ENCODE measurements at places on chromosomes 4 and X.

DNA sequence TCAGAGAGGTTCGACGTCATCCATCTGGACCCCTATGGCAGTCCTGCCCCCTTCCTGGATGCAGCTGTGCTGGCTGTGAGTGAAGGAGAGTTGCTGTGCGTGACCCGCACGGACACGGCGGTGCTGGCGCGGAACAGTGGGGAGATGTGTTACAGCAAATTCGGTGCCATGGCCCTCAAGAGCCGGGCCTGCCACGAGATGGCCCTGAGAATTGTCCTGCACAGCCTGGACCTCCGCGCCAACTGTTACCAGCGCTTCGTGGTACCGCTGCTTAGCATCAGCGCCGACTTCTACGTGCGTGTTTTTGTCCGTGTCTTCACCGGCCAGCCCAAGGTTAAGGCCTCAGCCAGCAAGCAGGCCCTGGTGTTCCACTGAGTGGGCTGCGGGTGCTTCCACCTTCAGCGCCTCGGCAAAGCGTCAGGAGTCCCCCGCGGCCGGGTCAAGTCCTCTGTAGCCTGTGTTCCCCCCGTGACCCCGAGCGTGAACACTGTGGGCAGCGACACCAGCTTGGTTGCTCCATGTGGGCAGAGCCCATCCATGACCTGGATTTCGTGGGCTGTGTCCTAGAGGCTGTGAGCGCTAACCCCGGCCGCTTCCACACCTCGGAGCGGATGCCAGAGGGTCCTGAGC is 186.7 kb upstream of the SLITRK2 start:
- ATAC-seq, result no peak

GRCh38 chr4:101418466-101418865 is 71.1 kb upstream of the PPP3CA start:
- ATAC-seq, result no peak

GRCh38 chr4:189785257-189785656 is 155.4 kb upstream of the FRG1 start:
- no peak for ATAC-seq

GRCh38 chr4:109572154-109572553 is 12.1 kb downstream of the MCUB start:
- no peak for ATAC-seq

DNA sequence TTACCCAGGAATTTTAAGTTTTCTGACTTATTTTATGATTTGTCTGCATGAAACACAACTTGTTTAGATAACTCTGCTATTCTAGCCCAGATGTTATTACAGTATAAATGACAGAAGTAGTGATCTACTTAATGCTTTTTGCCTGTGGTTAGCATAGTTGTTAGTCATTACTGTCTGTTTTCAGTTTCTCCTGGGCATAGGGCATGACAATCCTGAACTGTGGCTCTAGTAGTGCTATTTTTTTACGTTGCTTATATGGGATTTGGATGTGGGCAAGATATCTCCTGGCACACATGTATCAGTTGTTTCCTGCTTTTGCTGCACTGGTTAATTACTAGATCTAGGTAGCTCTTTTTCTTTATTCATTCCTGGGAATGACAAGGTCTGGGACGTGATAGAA is 1005.8 kb downstream of the PCDH18 start:
- no peak for ATAC-seq

DNA sequence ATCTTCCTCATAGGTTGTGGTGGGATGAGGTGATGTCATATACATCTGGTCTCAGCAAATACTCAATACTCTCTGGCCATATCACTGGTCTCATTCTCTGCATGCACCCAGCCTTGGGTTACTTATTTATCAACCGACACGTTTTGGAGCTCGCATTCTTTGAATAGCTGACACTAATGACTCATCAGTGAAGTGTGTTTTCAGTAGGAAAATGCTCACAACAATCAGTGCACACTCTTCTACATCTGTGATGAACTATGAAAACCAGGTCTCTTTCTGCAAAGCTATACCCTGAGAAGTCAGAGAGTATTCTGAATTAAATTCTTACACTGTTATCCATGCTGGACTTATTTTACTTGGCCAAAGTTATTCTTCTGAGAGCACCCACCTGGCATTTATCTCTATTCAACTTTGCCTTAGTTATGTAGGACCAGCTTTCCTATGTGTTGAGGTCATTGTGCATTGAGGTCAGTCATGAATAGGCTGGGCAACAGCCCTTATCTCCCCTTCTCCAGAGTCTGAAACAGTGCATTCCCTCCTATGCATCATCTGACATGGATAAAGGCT is 58.7 kb upstream of the DHX15 start:
- no peak for ATAC-seq

- no peak for ATAC-seq
Observed at GRCh38 chr4:173519111-173520101, 10.6 kb downstream of the HAND2 start.

DNA sequence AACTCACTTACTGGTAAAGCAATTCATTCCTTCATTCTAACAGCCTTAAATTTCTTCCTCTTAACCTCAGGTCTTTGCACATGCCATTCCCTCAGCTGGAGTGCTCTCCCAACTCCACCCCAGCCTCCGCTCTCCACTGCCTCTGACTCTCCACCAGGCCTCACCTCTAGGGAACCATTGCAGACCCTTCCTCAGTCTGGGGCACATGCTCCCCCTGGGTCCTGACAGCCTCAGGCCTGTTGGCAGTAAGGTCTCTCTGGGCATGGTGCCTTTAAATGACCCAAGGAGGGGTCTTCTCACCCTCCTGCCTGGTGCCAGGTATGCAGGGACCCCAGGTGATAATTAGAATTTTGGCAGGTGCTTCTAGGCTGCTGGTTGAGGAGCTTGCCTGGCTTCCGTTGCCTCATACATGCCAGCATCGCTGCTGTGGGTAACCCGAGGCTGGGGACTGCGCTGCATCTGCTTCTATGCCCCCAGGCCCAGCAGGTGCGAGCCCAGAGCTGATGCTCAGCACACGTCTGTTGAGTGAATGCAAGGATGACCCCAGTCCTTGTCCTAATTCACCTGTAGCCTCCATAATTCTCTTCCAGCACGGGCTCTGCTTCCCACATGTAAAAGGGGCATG is 27.5 kb upstream of the GPR78 start:
- ATAC-seq, result no peak

- ATAC-seq, result no peak
Observed at GRCh38 chrX:136185401-136186022, 38.2 kb downstream of the FHL1 start.

- ATAC-seq, result peak; percentile 36
Observed at GRCh38 chrX:119638725-119639471, 32.7 kb upstream of the NKRF start.

DNA sequence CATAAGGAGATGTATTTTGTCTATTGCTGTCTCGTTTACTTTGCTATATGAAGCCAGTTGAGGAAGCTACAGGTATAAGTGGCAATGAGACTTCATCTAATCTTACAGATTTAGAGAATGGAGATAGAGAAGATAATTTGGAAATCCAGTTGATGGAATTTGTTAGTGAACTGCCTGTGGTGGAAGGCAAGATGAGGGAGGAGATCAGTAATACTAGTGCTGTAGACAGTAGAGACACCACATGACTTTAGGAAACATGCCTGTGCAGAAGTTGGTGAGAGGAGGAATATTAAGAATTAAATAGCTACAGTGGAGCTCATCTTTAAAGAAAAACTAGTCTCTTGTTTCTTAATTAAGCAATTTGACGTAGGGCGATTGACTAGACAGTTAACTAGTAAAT is 51.3 kb downstream of the RBPJ start:
- no peak for ATAC-seq

- ATAC-seq, result no peak
Observed at GRCh38 chr4:142809559-142809958, 36.5 kb downstream of the INPP4B start.

- ATAC-seq, result no peak
Observed at GRCh38 chr4:110138551-110138950, 59.9 kb downstream of the ELOVL6 start.

DNA sequence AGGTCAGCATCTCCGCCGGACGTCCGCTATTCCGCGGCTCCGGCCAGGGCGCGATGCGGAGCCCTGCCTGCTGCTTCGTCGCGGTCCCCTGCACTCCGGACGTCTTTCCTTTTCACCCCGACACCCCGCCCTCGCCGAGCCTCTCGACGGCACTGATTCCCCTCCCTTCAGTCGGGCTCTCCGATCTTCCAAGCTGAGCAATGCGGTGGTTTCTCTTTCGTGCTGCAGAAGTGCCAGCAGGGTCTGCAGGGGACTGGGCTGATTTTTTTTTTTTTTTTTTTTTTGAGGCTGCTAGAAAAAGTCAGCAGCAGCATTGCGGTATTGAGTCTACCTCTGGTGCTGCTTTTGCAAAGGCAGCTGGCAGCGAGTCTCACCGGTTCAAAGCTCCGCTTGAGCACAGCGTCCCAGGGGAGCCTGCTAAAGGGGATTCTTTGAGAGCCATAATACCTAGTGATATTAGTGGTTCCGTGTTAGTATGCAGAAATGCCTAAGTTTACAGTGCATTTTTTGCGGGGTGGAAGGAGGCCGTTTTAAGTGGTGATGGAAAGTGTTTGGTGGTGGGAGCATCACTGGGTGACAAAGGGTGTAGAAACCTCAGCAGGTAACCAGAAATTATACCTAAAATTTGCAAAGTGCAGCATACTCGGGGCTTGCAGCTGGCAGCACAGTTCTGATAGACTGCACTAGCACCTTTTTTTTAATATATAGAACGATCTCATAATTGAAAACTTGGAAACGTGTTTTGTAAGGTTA is 969 bp downstream of the STIM2 start:
- peak; percentile 39 for ATAC-seq

DNA sequence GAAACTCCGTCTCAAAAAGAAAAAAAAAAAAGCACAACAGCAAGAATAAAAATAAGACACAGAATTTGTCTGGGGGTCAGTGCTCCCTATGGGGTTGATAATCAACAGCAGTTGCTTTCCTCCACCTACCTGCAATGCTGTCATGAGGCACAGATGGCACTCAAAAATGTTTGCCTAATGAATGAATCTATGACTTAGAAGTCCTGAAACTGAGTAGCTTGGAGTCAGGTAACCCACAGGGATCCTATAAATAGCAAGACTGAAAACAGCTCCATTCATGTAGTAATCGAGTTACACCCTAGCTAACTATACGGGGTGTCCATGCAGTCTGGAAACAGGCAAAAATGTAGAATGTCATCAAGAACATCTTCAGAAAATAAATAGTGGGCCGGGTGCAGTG is 19.8 kb upstream of the DDX3X start:
- no peak for ATAC-seq

DNA sequence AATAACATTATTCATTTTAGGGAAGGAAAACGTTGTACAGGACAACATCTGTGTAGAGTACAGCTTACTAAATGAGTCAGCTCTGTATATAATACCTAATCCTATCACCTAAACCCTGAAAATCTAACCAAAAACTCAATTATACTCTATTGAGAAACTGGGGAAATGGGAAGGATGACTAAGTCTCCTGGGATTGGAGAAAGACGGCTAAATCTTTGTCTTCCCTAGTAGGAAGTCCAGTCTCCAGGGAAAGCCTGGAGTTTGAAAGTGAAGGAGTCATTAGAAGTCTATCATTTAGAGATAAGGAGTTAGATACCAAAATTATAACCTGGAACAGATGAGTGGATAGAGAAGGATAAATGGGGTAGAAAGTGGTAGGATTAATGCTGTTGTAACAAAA is 286.5 kb downstream of the STK32B start:
- no peak for ATAC-seq

DNA sequence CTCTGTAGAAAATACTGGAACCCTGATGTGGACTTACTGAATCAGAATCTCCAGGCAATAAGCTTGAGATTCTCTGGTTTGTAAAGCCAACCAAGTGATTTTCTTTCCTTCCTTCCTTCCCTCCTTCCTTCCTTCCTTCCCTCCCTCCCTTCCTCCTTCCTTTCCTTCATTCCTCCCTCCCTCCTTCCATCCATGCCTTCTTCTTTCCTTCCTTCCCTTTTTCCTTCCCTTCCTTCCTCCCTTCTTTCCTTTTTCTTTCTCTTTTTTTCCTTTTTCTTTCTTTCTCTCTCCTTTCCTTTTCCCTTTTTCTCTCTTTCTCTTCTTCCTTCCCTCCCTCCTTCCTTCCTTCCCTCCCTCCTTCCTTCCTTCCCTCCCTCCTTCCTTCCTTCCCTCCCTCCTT is 450.8 kb downstream of the GRXCR1 start:
- no peak for ATAC-seq

Data from esophagus mucosa (tissue), 1 donor.